Calu3 (cell line): ENCODE measurements at places on chromosomes 7 and 10.

- no peak for DNase-seq
These were observed 325.5 kb downstream of the SFMBT2 start for GRCh38 chr10:7085147-7085912.

GRCh38 chr7:98840722-98841121 lies 29.1 kb downstream of the TMEM130 start:
- no peak for DNase-seq

GRCh38 chr7:22280031-22280430 lies 76.9 kb downstream of the RAPGEF5 start:
- DNase-seq, result no peak

- no peak for DNase-seq
These were observed 15.3 kb downstream of the HNRNPA2B1 start for GRCh38 chr7:26185131-26185843.

DNA sequence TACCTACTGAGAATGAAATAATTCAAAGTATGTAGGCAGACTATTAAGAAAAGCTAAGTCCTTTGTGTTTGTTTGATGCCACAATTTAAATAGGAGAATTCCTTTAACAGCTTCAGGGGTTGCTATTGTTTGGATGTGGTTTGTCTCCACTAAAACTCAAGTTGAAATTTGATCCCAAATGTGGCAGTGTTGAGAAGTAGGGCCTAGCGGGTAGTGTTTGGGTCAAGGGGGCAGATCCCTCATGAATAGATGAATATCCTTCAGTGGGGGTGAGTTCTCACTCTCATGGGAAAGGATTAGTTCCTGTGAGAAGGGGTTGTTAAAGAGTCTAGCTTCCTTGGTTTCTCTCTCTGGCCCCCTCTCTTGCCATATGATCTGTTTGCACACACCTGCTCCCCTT lies 97.0 kb downstream of the HGF start:
- no peak for DNase-seq

DNA sequence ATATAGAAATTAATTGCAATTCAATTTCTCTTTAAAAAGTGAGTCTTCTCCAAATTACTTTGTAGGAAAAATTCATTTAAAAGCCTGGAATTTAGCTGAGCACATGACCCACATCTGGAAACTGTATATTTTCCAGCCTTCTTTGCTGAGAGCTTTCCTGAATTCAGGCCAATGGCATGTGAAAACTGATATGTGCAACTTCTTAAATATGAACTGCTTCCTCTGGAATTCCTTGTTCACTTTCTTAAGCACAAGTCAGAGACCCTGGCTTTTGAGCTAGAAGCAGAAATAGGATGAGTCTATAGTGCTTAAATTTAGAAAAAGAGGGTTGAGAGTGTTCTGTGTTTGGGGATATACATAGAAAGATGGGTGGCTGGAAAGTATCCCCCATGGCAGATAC lies 365.1 kb upstream of the MTPN start:
- no peak for DNase-seq

DNA sequence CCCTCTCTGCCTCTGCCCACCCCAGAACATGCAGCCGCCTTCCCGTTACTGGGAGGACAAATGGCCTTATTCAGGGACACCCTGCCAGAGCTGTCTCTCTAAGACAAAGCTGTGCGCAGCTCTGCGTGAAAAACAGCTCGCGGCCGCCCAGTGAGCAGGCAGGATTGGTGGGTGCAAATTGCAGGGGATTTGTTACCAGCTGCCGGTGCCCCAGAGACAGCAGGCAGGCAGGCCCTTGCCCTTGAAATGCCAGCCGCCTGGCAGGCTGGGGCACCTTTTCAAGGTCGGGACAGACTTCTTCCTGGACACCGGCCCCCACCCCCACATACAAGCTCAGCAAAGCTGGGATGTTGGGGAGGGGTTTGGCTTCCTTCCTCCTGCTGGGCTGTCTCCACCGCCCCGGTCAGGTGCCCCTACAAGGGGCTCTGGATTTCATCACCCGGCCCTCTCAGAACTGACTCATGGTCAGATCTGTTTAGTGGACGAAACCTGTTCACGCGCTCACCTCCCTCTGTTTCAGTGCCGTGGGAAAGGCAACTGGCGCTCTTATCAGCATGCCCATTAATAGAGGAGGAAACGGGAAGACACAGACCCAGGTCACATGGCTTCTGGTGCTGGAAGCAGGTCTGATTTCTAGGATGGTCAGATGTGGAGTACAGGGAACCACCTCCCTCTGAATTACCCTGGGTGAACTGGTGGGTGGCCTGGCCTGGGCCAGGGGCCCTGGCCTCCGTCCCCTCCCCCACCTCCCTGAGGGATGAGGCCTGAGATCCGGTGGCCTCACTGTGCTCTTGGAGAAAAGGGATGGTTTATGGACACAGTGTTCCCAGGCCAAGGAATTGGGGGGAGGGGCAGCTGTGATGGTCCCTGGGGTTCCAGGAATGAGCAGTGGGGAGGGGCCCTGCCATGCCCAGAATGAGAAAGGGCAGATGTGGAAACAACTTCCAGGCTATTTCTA lies 123.9 kb upstream of the PPIF start:
- DNase-seq, result no peak
